ENCODE measurements at places on chromosomes 2 and 18.

DNA sequence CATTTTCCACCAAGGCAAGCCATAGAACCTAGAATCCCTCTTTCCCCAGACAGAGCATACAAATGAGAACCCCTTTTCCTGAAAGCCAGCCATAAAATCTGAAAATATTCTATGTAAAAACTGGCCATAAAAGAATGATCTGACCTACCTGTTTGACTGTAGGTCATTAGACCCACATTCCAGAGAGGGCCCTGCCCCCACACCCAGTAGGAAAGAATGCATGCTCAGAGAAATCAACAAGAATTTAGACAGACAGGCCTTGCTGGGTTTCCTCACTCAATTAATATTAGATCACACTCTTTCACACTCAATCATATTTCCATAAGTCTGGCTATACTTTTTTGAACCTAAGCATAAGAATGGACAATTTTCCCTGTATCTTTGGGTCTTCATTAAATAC is 929.5 kb downstream of the ERBB4 start:
- no peak for DNase-seq

DNA sequence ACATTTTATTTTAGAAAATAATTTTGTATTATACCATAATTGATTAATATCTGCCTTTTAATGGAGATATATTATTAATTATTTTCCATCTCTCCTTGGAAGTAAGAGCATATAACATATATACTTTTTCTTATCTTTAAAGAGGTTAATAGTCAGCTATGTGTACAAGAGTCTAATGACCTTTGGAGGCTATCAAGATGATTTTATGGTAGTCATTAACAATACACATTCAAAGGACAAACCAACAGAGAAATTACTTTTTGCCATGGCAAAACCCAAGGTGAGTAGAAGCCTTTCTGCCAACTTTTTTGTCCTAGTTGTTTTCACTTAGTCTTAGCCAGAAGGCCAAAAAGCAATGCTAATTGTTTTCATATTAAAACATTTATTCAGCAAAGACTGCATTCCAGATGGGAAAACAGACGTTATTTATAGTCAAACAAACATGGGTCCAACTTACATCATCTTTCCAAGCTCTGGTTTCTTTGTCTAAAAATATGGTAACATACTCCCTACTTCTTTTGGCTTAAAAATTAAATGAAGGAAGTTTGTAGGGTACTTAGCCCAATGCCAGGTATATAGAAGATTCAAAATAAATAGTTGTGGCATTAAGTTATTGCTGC is 9.6 kb upstream of the DYNC2LI1 start:
- DNase-seq, result peak; percentile 87

DNA sequence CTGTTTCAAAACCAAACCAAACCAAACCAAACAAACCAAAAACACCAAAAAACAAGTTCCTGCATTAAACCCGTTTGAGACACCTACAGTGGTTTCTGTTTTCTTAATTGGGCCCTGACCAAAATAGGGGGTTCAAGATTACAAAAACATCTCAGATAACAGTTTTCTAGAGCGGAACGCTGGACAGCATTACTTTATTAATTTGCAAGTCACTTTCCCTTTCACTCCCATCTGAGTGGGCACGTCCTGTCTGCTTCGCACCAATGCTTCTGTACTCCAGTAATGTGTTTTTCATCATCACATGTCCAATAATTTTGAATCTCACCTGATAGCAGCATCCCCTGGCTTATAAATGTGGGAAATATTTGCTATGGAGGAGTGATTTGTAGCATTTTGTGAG is 11.7 kb upstream of the MYO1B start:
- DNase-seq, result no peak

DNA sequence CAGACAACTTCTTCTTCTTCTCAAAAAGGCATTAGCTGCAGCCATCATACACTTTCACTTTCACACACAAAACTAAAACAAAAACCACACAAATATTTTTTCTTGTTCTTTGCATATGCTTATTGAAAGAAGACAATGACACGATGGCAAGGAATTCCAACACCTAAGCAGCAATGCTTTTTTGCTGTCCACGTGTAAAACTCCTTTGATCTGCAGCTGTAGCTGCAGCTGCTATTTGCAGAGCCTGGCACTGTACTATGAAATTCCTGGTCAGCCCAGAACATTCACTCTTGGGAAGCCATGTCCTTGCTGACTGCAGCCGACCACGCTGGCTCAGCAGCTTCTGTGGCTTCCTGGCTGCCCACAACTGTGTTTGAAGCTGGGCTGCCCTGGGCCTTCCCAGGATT is 316.2 kb downstream of the CDH2 start:
- DNase-seq, result no peak

- peak; percentile 24 for DNase-seq
Measured at GRCh38 chr2:54456612-54457322, 640 bp downstream of the SPTBN1 start.

DNA sequence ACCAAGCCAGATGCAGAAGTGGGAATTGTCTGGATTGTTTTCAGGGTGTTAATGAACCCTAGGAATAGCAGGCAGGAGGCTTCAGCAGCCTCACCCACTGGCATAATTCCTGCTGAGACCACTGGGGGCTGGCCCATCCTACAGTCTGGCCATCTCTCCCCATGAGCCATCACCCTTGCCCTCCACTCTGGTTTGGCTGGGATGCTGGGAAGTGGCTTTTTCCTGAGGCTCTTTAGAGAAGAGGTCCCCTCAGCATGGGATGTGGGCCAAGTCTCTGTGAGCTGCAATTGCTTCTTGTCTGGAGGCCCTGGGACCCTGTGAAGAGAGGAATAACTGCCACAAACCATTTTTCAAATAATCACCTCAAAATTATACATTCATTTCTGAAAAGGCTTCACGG is 4.0 kb downstream of the TCF7L1 start:
- DNase-seq, result no peak

GRCh38 chr2:8633186-8633734 is 48.6 kb upstream of the ID2 start:
- no peak for DNase-seq
